BE2C (cell line): ENCODE measurements at places on chromosomes 13 and 19.

DNA sequence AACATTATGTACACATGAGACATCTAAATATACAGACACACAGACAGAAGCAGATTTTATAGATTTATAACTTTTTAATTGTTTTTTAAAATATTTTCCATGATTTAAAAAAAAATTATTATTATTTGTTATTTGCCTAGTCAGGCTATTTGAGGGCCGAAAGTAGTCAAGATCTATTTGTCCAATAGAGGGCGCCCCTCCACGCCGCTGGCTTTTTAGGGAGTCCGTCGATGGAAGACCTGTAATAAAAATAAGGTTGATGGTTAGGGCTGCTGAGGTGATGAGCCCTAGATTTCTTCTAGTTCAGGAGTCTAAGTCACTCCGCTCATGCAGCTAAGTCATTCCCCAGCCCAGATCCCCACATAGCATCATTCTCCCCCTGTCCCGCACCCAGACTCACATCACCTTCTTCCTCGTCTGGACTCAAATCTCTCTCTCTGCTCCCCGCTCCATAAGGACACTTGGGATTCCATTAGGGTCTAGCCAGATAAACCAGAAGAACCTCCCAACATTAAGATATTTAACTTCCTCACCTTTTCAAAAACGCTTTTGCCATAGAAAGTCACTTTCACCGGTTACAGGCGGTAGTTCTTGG lies 33.9 kb upstream of the CEACAM21 start:
- peak; percentile 63 for DNase-seq

DNA sequence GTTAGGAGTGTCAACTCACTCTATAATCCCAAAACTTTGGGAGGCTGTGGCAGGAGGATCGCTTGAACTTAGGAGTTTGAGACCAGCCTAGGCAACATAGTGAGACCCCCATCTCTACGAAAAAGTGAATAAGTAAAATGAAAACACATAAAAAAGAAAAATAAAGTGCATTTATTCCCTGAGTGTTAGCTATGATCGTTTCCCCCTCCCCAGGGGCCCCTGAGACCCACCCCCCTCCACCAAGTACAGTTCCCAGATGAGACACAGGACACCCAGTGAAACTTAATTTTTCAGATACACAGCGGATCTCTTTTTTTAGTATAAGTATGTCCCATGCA lies 28.6 kb upstream of the NANOS3 start:
- DNase-seq: no peak

DNA sequence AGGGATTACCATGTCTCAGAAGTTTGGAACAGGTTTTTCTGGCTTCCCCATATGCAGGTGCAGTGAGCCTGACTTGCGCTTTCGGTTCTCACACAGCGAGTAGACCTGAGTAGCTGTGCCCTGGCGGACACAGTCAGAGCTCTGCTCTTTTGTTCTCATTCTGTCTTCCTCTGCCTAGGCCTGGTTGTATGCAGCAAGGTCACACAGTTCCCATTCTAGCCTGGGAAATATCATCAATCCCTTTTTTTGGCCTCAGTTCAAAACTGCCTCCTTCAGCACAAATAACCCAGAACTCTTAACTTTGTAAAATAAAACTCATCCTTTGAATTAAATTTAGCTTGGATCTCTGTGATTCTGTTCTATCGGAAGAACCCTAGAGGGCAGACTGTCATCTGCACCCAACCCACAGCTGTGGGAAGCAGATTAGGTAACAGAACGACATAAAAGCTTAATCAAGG lies 10.2 kb downstream of the OXGR1 start:
- DNase-seq: peak; percentile 29

DNA sequence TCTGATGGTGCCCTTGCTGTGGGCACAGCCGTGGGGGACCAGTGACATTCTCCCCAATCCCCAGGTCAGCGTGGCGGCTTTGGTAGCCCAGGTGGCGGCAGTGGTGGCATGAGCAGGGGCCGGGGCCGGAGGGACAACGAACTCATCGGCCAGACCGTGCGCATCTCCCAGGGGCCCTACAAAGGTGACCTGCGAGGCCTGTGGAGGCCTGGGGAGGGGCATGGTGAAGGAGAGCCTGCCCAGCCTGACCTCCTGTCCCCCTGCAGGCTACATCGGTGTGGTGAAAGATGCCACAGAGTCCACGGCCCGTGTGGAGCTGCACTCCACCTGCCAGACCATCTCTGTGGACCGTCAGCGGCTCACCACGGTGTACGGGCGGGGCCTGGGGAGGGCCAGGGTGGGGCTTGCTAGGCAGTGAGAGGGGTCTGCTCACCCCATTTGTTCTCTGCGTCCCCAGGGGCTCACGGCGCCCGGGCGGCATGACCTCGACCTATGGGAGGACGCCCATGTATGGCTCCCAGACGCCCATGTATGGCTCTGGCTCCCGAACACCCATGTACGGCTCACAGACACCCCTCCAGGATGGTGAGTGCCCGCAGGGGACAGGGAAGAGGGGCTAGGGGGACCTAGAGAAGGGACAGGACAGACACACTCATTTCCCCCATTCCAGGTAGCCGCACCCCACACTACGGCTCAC lies 7.7 kb upstream of the TIMM50 start:
- DNase-seq: no peak

GRCh38 chr19:33499248-33499647 lies 22.3 kb downstream of the PEPD start:
- no peak for DNase-seq

GRCh38 chr13:91946498-91947070 lies 548.2 kb downstream of the GPC5 start:
- peak; percentile 15 for DNase-seq

GRCh38 chr19:12796146-12797071 lies 5.1 kb downstream of the JUNB start:
- peak; percentile 83 for DNase-seq
